ENCODE measurements at places on chromosomes 13 and 19.

DNA sequence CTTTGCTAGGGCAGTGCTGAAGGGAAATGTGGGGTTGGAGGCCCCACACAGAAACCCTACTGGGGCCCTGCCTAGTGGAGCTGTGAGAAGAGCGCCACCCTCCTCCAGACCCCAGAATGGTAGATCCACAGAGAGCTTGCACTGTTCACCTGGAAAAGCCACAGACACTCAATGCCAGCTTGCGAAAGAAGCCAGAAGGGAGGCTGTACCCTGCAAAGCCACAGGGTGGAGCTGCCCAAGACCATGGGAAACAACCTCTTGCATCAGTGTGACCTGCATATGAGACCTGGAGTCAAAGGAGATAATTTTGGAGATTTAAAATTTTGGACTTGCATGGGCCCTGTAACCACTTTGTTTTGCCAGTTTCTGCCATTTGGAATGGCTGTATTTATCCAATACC is 615.4 kb upstream of the MIR17HG start:
- no peak for DNase-seq

- DNase-seq, result peak; percentile 31
Observed at GRCh38 chr13:32589471-32589870, 3.2 kb downstream of the PDS5B start.

DNA sequence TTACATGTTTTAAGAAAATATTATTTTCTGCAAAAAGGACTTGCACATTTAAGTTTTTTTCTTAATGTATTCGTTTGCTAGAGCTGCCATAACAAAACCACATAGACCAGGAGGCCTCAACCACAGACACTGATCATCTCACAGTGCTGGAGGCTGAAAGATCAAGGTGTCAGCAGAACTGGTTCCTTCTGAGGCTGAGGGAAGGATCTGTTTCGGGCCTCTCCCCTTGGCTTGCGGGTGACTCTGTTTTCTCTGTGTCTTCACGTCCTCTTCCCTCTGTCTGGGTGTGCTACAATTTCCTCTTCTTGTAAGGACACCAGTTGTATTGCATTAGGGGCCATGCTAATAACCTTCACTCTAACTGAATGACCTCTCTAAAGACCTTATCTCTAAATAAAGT is 364.2 kb downstream of the IRS2 start:
- DNase-seq, result no peak

DNA sequence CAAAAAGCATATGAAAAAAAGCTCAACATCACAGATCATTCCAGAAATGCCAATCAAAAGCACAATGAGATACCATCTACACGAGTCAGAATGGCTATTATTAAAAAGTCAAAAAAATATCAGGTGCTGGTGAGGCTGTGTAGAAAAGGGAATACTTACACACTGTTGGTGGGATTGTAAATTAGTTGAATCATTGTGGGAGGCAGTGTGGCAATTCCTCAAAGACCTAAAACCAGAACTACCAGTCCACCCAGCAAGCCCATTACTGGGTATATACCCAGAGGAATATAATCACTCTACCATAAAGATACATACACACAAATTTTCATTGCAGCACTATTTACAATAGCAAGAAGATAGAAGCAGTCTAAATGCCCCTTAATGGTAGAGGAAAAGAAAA is 529.9 kb downstream of the SLITRK1 start:
- no peak for DNase-seq

DNA sequence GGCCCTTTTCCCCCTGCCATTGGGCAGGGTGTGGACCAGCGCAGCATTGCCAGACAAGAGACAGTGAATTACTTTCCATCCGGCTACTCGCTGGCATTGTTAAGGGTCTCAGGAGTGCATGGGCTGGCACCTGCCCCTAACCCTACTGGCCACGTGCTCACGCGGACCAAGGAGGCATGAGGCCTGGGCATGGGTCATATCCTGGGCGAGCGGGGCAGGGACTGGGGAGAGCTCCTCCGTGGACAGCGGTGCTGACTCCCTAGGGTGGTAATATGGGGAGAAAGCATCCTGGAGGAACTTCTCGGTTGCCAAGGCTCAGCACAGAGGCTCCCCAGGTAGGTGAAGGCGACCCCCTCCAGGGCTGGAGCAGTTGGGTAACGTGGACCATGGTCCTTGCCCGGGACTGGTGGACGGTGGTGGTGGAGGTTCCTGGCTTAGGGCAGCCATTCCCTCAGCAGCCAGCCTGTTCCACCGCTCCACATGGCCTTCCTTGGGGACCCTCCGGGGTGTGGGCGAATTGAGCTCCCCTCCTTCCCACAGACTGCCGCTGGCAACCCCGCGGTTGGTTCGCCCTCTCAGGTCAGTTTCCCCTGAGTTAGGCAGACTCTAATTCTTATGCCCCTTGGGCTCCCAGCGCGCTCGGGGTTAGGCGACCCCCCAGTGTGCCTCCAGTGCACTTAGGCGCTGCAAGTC is 465.1 kb downstream of the SLITRK5 start:
- DNase-seq, result no peak

- DNase-seq, result no peak
Observed at GRCh38 chr13:93361703-93362102, 135.1 kb downstream of the GPC6 start.

DNA sequence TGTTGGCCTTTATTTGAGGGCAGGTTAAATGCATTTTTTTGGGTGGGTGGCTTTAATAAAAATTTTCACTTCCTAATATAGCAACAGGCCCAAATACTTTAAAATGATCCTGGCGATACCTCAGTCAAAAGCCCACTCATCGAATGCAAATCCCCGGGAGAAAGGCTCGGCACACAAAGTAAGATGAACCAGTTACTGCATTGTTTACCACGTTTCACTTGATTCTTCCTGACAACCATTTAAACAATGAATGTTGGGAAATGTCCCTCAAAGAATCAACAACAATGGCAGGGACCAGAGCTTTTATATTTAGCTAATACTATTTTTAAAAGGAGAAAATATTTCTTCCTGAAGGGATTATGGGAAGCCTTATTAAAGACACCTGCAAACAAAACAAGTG is 187.7 kb downstream of the ABCC4 start:
- DNase-seq, result no peak

DNA sequence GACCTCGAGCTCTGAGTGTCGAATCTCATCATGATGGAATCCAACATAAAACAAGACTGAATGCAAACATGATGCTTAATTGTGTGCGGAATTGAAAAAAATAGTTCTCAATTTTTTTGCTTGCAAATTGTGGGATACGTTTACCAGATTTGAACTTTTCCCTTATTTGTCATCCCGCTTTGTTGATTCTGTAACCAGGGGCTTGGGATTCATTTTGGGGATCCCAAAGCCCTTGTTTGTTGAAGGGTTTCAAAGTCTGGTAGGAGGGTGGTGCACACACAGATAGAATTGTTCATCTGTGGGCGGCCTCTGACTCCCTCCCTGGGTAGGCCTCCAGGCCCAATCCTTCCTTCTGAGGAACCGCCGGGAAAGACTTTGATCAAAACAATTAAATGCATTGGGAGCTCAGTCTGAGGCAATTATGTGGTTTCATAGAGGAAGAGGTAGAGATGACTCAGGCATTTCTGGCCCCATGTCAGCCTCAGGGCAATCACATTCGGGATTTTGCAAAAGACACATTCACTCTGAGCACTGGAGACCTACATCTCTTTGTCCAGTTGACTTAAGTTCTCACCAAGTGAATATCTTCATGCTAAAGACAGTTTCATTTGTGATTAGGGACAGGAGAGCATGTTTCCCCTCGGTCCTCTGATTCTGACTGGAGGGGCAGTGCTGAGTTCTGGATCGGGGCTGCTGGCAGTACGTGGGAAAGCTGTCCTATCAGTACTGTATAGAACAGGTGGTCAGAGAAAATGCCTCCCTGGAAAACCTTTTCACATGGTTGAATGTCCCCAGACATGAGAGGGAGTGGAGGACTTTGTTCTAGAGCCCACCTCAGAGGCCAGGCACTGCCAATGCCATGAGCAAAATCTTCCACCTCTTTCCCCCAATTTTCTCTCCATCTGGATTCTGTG is 27.8 kb upstream of the IGFL4 start:
- peak; percentile 86 for DNase-seq

DNA sequence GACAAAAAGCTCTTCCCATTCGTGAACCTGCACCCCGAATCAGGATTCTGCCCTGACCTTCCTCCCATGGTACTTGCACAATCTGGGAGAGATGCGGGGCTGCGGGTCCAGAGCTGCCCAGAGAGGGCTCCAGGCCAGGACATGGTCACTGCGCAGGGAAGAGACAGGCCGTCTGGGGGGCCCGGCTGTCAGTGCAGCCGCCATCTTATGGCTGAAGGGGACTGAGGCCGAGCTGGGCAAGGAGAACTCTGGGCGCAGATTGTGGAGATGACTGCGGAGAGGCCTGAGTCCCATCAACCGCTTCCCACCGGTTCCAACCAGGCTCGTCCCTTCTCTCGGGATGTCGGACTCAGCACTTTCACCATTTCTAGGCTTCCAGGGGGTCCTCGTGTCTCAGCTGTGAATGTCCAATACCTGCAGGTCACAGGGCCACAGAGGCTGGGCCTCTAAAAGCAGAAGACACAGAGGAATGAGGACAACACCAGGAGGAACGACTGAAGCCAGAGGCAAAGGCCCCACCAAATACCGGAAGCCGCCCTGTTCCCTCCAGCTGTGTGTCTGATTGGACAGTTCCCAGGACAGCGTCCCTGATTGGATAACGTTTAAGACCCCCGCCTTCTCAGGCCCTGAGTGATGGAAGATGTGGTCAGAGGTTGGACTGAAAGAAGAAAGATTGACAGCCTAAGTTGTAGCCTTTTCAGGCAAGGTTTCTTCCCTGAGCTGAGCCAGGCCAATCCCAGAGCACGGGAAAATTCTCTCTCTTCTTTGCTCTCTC is 117.1 kb upstream of the ZNF91 start:
- DNase-seq, result no peak

- no peak for DNase-seq
Observed at GRCh38 chr19:5251096-5252065, 89.2 kb downstream of the PTPRS start.

GRCh38 chr19:14482172-14482941 is 7.2 kb upstream of the PTGER1 start:
- no peak for DNase-seq

DNA sequence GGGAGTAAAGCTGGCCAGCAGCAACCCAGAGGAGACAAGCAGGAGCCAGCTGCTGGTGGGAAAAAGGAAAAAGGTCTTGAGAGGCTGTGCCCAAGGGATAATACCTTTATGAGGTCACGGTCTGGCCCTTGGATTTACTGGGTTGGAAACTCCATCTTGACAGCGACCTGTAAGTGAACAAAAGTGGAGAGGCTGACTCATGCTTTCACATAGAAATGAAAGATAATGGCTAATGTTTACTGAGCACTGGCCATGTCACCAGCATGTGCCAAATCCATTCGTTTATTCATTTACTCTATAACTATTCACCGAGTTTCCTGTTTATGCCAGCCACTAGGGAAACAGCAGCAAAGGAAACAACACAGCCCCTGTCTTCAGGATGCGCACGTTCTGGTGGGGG is 4.7 kb downstream of the VRK3 start:
- no peak for DNase-seq

- DNase-seq, result peak; percentile 76
Observed at GRCh38 chr13:42333613-42334328, 61.8 kb downstream of the AKAP11 start.

DNA sequence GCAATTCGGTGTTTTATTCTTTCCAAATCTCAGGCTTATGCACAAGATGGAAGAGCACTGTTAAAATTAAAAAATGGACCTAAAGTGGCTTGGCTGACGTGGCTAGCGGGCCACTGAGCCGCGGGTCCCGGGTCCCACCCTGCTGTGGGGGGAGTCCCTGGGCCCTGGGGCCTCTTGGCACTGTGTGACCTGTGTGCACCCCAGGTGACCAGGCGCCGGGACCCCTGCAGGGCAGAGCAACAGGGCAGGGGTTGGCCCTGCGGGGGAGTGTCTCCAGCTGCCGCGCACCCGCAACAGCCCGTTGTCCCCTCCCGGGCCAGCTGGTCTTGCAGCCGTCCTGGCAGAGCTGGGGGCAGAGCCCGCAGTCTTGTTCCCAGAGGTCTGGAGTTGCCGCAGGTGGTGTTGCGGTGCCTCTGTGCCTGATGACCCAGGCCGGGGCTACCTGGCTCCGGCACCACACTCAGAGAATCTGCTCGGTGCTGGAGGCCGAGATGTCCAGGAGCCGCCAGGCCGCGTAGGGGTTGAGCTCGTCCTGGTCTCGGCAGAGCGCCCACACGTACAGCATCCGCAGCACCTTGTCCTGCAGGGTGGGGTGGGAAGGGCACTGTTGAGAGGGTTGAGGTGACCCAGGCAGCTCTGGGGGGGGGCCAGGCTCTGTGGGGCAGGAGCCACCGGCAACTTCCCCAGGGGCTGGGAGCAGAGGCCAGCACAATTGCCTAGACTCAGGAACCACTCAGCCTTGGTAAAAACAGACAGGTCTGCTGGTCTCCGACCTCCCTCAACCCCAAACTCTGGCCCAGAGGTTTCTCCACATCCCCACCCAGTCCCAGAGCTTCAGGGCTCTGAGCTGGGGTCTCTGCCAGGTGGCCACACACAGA is 1.0 kb upstream of the CTXN1 start:
- DNase-seq, result no peak

- DNase-seq, result no peak
Observed at GRCh38 chr13:71030784-71031183, 836.2 kb downstream of the DACH1 start.

Measured in cardiac fibroblast (primary cell).